ENCODE measurements at places on chromosomes 7 and 10. TPM values are rescaled to one million over a fixed set of nuclear protein-coding genes. Genes with fewer than 3 reads are reported as not detected.

Gene MMRN2
- not detected for total RNA-seq

Gene TMEM229A
- not detected for total RNA-seq

Gene NRG3
- not detected for total RNA-seq

Gene TRIM50
- total RNA-seq = not detected

Gene ZNF316
- 23.4 TPM for total RNA-seq

Gene CASTOR2
- total RNA-seq = 3.0 TPM

Gene CCL24
- not detected for total RNA-seq

Gene OR2A12
- not detected for total RNA-seq

Gene ANKRD61
- total RNA-seq = 0.20 TPM

Gene CRHR2
- total RNA-seq = not detected

Gene GRM3
- total RNA-seq = not detected

Gene PI4K2A
- 13.3 TPM for total RNA-seq

Gene ZCCHC24
- total RNA-seq = 1.5 TPM

Gene LRRC27
- total RNA-seq = 3.9 TPM

Gene CCDC186
- total RNA-seq = 20.0 TPM

Gene CCDC3
- 0.23 TPM for total RNA-seq

Gene LRMDA
- total RNA-seq = not detected

Gene IGFBP1
- not detected for total RNA-seq
